Sciatic nerve (tissue), 2 donors: ENCODE measurements at places on chromosomes 6 and 20.

DNA sequence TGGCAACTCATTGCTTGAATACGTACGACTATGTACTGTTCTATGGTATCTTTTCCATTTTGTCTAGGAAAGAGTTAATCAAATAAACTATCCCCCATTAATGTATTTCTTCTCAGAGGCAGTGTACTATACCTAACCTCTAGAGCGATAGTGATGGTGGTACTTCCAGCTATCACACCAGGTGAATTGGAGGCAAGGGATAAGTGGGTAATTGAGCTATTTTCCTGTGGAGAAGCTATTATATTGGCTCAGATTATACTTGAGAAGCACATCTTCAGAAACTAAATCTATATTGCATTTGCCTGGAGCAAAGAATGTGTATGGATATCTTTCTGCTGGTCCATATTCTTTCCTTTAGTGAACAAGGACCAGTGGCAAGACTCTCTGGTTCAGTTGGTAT is 430.7 kb upstream of the KHDRBS2 start:
- DNase-seq = no peak

- no peak for DNase-seq
Observed at GRCh38 chr6:168962886-168963285, 290.8 kb downstream of the THBS2 start.

DNA sequence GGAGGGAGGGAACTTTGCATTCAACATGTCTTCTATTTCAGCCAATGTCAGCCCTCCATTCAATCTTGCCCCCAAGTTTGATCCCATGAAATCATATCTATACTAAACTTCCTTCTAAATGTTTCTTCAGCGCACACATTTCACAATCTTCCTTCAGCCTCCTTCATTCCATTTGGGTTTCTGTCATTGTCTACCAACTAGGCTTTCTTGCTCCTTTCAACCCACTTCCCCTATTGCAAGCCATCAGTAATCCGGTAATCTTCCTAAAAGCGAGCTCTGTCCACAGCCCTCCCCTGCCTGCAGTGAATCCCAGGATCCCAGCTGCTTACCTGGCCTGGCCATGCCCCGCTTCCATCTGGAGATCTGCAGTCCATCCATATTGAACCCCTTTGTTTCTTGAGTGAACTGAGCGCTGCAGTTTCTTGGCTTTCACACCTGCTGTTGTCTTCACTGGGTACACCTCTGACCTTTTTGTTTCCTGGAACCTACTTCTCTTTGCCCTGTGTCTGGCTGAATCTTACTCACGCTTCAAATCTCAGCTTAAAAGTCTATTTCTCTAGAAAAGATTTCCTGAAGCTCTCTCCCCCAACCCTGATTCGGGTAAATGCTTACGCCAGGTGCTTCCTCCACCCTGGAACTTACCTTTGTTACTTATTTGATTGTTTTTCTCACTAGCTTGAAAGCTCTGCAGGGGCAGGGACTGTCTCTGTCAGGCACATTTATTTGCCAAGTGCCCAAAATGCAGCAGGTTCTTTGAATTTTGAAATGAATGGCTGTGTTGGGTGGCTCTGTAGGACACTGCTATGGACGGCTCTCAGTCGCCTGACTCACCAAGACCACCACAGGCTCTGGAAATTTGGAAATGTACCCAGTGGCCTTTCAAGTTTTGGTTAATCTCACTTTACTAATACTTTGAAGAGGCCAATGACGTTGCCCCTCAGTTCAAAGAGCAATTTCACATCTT is 50.3 kb downstream of the ADTRP start:
- no peak for DNase-seq

DNA sequence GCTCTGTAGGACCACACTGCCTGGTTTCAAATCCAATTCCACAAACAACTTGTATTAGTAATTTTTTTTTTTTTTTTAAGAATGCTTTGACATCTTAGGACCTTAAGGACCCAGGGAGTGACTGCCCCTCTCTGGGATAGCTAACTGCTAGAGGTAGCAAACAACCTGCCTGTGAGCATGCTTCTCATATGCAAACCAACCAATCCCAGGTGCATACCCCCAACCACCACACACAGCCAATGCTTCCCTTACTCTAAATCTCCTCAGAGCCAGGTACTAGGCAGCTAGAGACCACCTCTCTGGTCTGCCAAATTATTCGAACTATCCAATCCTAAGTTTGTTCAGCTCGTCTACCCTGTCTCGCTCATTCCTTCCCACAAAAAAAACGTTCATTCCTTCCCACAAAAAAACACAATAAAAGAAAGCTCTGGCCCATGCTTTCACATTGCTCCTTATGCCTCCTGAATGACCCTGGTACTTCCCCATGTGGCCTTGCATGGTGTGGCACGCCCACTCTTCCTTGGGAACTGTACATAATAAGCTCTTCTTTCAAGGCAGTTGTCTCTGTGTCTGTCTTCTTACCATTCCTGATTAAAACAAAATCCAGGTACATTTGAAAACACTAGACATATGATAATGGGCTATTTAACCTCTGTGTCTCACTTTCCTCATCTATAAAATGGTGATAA is 6.4 kb downstream of the SERAC1 start:
- DNase-seq = no peak

DNA sequence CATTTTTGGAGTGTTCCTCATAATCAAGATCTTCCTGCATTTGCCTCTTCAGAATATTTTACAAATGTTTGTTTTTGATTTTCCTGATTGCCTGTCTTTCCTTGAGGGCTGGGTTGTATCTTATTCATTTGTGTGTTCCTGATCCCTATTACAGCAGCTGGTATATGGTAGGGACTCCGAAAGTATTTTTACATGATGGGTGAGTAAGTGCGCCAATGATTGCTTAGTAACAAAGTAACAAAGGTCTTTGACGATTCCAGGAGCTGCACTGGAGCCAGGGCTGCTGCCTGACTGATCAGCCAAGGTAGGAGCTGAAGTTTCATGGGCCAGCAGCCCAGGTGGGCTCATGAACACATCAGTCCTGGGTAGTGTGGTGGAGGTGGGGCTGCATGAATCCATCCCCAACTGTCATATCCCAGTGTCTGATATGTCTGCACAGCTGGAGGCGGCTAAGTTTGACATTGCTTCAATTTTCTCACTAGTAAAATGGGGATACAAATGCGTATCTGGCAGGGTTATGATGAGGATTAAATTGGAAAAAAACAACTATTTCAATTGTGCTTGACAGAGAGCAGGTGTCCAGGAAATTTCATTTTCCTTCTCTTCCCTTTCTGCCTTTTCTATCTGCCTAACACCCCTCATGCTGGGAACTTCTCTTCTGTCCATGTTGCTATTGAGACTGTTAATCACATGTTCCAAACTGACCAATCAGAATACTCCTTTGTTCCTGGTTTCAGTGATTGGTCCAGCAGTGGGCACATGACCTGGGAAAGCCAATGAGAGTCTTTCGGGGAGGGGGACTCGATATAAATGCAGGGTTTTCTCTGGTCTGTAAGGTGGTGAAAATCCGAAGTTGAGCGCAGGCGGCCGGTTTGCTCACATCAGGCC is 90.7 kb downstream of the CDH26 start:
- DNase-seq = no peak

DNA sequence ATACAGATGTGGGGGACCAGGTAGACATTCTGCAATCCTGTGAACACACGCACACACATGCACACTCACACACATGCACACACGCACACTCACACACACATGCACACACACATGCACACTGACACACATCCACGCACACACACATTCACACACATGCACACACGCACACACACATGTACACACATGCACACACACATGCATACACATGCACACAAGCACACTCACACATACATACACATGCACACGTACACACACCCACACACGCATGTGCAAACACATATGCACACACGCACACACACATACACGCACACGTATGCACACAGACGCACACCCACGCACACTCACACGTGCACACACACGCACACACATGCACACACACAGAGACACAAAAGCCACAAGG is 14.3 kb upstream of the GGTLC1 start:
- DNase-seq = no peak

DNA sequence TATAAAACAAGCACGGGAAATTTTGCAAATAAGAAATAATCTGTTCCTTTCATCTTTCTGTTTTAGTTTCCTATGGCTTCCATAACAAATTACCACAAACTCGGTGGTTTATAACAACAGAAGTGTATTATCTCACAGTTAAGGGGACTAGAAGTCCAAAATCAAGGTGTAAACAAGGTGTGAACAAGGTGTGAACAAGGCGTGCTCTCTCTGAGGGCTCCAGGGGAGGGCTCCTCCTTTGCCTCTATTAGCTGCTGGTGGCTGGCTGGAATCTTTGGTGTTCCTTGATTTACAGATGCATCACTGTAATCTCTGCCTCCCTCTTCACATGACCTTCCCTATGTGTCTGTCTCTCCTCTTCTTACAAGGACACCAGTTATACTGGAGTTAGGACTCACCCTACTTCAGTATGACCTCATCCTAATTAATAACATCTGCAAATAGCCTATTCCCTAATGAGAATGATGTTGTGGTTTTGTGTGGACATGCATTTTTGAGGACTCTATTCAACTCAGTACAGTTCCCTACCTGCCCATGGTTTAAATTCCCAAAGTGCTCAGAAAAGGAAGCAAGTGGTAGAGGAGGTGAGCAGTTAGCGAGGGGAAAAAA is 17.5 kb upstream of the BMP5 start:
- no peak for DNase-seq

- no peak for DNase-seq
Observed at GRCh38 chr6:164924674-164925073, 384.7 kb downstream of the C6orf118 start.

DNA sequence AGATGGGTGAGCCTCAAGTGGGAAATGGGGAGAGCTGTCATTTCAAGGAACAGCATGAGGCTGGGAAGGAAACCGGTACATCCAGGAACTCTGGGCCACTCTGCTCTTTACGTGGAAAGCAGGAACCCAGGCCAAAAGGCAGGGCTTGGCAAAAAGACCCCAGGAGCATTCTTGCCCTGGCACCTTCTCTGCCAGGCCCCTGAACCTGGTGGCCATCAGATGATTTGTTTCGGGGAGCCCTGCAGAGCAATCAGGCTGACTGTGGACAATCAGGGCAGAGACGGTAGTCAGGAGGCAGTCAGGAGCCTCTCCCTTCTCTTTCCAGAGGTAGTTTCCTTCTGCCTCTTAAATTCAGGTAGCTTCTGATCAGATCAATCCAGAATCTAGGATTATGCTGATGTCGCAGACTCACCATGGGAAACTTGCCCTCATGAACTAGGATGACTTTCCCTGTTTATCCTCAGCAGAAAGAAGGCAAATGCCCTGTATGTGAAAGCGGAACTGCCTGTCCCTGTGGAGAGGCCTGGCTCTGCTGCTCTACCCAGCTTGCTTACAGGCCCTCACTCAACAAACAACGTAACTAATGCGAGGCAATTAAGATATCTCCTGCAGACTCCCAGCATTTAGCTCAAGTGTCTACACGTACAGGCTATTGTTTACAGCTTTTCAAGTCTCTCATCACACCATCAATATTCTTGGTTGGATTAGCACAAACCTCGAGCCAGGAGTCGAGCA is 36.6 kb downstream of the EZR start:
- no peak for DNase-seq

GRCh38 chr6:113442040-113442439 is 415.1 kb upstream of the MARCKS start:
- DNase-seq = no peak

DNA sequence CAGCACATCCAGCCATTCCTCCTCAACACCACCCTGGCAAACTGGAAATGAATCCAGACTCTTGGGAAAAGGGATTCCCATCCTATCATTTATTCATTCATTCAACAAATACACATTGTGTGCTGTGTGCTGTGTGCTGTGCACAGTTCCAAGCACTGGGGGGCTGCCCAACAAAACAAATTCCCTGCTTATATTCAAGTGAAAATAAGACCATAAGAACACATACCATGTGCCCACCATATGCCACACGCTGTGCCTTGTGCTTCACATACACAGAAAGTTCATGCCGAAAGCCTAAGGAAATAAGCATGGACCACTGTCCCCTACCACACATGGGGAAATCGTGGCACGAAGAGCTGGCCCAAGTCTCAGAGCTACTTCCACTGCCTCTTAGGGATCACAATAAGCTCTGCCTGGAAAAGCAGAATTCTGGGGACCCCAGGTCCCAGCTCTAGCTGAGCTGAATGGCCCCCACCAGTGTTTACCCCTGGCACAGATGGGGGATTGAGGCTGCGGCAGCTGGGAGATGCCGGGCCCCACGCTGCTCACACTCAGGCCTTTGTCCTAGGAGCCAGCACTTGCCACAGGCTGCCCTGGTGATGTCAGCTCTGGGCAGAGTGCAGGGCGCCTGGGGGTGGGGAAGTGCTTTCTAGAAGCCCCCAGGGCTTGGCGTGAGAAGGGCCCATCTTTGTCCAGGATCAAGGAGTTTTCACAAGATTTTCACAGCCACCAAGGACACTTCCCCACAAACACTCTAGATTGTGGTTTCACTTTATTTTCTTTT is 99.6 kb downstream of the PREX1 start:
- peak; percentile 80 for DNase-seq

DNA sequence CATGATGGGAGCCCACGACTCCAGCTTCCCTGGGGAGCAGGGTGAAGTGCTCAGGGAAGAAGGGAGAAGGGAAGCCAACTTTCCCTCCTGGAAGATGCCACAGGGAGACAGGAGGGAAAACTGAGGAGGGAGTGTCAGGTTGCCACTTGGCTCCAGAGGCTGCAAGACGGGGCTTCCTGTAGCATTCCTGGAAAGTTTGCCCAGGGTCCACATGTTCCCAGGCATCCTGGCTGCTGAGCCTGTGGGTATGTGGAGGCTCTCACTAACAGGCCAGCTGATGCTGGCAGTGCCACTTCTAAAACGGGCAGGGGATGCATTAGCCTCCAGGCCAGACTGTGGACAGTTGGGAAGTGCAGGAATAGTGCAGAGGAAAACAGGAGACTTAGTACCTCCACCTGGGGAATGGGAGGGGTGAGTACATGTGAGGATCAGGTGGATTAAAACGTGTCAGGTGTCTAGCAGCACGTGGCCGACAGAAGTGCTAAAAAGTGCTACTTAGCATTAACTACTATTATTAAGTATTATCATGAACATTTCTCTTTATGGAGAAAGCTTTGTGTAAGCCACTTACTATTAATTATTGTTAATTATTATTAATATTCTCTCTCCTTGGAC is 33.2 kb downstream of the BANF2 start:
- no peak for DNase-seq

DNA sequence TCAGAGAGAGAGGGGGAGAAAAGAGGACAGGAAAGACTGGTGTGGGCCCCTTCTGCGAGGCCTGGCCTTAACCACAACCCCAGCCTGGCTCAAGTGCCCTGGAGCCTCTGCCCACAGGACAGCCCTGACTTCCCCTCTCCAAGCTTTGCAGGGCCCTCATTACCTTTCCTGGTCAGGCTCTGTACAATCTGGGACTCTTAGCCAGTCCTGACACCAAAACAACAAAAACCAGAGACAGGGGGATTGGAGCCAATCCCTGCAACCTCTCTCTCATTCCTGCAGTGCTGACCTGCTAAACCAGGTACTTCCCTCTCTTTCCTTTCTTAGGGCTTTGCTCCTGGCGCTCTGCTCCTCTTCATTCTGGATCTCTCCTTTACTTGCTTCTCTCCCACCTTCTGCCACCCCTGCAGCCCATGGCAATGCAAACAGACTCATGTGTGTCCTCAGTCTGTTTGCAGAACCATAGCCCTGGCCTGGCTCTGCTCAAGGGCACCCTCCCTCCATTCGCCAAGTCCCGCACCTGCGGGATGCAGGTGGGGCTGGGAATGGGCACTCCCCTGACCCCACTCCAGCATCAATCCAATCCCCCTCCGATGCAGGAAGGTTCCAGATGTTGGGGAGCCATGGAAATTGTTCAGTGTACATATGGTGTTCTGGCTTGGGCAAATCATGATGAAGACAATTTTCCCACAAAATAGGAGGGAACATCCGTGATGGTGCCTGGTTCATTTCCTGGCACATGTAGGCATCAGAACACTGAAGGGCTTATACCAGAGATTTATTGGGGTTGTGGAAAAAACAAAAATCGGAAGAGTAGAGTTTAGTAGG is 38.1 kb downstream of the RPP40 start:
- no peak for DNase-seq
